Stimulated activated CD4-positive, alpha-beta T cell treated with anti-CD3 and anti-CD28 coated beads, Interleukin-4, amount 100 ng/mL, for 48 hours (primary cell): ENCODE measurements at places on chromosomes 16 and 17.

DNA sequence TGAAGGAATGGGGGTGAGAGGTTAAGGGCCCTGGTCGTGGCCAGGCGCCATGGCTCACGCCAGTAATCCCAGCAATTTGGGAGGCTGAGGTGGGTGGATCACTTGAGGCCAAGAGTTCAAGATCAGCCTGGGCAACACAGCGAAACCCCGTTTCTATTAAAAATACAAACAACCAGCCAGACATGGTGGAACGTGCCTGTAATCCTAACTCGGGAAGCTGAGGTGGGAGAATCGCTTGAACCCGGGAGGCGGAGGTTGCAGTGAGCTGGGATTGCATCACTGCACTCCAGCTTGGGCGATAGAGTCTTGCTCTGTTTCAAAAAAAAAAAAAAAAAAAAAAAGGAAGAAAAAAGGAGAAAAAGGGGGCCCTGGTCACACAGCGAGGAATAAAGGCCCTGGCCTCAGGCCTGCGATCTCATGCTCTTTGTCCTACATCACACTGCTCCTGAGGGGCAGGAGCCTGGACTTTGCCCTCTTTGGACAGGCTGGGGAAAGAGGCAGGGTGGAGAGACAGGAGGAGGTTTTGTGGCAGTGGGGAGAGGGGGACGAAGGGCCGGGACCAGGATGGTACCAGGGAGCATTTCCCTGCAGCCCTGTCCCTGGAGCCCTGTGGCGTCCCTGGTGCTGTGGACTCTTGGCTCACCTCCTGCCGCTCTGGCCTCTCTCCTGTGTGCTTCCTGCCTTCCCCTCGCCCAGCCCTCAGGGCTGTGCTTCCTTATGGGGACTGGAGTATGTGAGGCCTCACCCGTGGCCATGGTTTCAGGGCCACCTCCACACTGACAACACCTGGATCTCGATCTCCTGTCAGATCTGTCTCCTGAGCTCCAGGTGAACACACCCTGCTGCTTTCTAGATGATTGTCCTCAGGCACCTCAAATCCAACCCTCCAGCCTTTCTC lies 19.7 kb upstream of the SLC25A19 start:
- no peak for DNase-seq

GRCh38 chr17:12958786-12959185 lies 59.0 kb downstream of the ELAC2 start:
- no peak for DNase-seq

DNA sequence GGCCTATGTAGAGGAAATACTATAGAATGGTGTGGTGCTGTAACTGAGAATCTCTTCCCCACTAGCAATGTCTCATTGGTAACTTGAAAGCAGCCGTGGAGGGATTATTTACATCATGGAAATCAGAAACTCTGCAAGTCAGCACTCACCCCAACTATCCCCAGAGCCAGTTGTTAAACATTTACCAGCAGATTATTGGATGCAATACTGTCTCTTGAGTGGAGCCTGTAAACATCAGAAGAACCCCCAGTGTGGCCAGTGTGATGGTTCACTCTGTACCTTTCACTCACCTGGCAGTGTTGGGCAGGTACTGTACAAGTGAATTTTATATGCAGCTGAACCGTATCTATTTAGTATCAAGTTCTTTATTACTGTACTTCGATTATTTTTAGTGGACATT lies 299.8 kb upstream of the SALL1 start:
- DNase-seq, result no peak

DNA sequence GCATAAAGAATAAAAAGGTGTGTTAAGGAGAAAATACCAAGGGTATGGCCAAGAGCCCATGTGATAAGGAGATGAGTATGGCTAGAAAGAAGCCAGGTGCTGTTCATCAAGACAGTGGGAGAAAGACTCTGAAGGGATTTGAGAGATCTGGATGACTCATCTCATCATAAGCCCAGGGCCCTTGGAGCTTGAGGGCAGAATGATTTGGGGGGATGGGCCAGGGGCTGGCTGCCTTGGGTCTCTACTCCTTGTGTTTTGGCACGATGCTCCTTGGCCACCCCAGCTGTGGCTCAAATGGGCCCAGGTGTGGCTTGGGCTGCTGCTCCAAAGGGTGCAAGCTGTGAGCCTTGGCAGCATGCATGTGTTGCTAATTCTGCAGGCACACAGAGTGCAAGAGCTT lies 14.5 kb upstream of the TNFRSF13B start:
- DNase-seq, result no peak

- DNase-seq, result no peak
These were observed 250.0 kb downstream of the ABCC12 start for GRCh38 chr16:47905771-47906170.

DNA sequence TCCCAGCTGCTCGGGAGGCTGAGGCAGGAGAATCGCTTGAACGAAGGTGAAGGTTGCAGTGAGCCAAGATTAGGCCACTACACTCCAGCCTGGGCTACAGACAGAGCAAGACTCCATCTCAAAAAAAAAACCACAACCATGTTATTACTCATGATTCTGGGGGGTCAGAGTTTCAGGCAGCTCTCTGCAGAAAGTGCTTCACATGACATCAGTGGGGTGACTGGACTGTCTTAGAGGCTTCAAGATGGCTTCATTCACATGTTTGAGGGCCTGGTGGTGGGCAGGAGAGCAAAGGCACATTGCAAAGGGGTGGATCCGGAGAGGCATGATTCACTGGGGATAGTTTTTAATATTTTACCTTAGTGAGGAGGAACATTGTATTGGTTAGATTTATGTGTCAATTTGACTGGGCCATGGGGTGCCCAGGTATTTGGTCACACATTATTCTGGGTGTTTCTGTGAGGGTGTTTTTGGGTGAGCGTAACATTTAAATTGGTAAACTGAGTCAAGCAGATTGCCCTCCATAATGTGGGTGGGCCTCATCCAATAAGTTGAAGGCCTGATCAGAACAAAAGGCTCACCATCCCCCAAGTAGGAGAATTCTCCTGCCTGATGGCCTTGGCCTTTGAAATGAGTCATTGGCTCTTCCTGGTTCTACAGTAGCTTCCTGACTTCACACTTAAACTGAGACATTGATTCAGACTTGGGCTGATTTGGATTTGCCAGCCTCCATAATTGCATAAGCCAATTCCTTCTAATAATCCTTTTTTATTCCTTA lies 109.8 kb downstream of the GOSR1 start:
- DNase-seq, result no peak

GRCh38 chr17:47862621-47863440 lies 11.9 kb upstream of the SP6 start:
- no peak for DNase-seq

- DNase-seq, result no peak
These were observed at the start of gene PPP1R9B for GRCh38 chr17:50150354-50151040. Gene PPP1R9B (minus strand): TSS chr17:50150677. CDS start chr17:50150513, 164 bp downstream.

- peak; percentile 4 for DNase-seq
These were observed 225.1 kb upstream of the CA10 start for GRCh38 chr17:52383493-52384100.

- no peak for DNase-seq
These were observed at the start of gene CEMP1 for GRCh38 chr16:2531371-2531695. Gene CEMP1 (minus strand): TSS chr16:2531408. CDS start chr16:2531073, 335 bp downstream.

DNA sequence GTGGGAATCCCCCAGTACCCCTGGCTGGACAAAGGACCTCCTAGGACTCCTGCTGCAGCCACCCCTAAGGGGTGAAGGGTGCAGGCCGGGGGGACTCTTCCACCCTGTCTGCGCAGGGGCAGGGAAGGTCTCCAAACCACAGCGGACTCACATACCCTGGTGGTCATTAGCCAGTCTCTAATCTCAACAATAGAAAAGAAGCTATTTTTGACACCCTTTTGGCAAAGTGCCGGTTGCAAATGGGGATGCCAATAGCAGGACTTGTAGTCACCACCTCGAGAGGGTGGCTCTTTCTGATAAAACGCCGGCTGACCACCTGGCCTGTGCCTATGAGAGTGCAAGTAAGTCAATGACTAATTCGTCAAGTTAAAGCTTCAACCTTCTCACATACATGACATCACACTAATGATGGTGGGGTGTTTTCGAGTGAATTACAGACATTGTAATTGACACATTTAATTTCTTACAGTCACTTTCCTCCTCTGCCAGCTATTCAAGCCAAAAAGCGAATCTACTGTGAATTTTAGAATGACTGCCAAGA lies 23.1 kb upstream of the DNAH17 start:
- no peak for DNase-seq

DNA sequence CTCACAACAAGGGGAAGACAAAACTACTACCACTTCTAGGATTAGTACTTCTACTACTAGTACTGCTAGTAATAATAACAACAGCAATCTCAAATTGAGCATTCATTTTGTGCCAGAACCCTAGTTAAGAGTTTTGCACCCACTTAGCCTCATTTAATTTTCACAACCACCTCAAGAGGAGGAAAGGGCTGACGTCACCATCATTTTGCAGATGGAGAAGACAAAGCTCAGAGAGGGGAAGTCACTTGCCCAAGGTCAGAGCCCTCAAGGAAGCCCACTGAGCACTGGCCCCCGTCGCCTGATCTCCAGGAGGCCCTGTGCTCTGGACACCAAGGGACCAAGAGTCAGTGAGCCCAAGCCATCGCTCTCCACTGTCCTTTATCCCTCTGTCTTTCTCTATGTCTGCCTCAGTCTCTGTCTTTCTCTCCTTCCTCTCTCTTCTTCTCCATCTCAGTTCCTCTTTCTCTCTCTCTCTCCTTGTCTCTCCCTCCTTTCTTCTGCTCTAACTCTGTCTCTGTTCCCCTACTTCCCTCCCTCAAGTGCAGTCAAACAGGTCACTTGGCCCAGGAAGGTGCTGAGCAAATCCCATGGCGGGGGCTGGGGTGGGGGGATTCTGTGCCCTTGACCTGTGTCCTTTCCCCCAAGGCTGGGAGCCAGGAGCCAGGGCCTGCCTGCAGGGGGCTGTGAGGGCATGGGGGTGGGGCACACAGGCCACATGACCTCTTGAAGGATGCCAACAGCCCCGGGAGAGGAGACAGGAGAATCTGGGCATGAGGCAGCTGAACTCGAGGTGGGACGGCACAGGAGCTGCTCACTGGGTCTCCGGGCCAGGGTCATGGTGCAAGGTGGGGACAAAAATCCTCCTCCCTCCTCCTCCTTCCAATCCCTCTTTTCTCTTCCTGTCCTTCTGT lies 11.2 kb upstream of the NGFR start:
- DNase-seq, result no peak

GRCh38 chr17:798246-798645 lies 16.1 kb downstream of the MRM3 start:
- DNase-seq, result no peak

DNA sequence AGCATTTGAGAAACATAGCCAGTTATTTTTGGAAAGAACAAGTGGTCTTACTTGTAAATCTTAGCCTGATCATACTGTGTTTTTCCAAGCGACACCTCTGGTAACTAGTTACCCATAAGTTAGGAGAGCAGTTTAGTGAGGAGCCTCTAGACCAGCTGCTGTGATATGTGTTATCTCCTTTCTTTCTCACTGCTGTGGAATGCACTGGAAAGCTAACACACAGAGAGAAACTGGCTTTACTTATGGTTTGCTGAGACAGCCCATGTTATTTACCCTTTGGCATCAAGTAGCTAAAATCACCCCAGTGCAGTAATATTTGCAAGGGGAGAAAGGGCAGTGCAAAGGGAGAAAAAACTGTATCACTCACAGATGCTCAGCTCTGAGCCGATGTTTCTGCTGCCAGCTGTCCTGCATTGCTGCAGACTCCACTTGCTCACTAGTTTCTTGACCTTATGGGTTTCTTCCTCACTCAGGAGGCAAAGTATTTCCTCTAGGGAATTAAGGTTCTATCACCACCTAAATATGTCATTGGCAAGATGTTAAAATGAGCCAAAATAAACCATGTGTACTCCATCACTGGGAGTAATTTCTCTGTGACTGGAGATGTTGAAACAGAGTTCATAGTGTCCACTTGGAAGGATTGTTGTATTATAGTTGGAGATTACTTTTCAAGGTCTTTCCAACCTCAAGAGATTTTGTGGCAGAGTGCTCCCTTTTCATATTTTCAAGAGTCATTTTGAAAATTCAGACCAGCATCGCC lies 2.3 kb downstream of the RBFOX1 start:
- DNase-seq, result no peak

- DNase-seq, result no peak
These were observed 10.5 kb downstream of the HEXIM2 start for GRCh38 chr17:45172232-45172540.

- DNase-seq, result no peak
These were observed 18.0 kb downstream of the FAM234A start for GRCh38 chr16:252366-253337.

DNA sequence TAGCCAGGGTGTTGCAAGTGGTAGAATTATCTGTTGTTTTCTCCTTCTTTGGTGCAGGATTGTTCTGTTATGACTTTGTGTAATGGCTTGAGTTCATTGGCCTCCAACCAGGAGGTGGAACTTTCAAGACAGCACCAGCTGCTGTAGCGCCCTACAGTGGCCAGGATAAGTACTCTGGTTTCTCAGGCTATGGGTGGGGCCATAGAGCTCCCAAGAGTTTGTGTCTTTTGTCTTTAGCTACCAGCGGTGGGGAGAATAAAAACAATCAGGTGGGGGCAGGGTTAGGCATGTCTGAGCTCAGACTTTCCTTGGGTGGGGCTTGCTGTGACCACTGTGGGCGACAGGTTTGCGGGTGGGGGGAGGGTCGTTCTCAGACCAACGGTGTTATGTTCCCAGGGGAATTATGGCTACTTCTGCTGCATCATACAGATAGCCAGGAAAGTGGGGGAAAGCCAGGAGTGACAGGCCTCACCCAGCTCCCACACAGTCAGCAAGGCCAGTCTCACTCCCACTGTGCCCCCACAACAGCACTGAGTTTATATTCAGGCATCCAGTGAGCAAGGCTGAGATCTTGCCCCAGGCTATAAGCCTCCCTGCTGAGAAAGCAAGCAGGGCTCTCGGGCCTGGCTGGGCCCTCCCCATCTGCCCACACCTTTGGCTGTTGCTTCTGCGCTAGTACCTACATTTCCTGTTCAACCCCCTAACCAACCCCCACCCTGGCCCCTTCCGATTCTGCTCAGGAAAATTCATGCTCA lies 15.4 kb downstream of the ABCA10 start:
- DNase-seq, result no peak

- DNase-seq, result no peak
These were observed 73.4 kb downstream of the WSB1 start for GRCh38 chr17:27367121-27367981.

- no peak for DNase-seq
These were observed 10.8 kb upstream of the SLFN12L start for GRCh38 chr17:35548208-35548810.

GRCh38 chr17:20206068-20206467 lies 196.9 kb downstream of the SPECC1 start:
- peak; percentile 3 for DNase-seq

GRCh38 chr17:63841350-63842172 lies 924 bp downstream of the SMARCD2 start:
- DNase-seq, result no peak

- DNase-seq, result no peak
These were observed 20.5 kb upstream of the MAF start for GRCh38 chr16:79621027-79621426.

GRCh38 chr16:89949121-89949742 lies 677 bp downstream of the DEF8 start:
- no peak for DNase-seq

DNA sequence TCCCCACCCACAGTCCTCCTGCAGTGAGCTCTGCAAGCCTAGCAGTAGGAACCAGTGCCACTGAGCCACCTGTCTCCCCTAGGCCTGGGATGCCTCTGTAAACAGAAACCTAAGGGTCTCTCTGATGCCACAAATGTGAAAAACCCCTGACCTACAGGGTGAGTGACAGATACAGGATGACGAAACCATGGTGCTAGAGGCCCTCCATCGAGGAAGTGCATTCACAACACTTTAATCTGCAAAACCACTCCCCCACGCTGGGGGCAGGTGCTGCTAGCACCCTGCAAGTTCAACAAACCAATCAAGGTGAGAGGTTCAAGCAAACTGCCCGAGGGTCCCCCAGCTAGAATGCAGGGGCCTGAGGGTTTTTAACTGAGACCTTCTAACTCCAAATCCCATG lies 59.5 kb downstream of the CDYL2 start:
- DNase-seq, result no peak
